ENCODE measurements at places on chromosomes 13 and 19.

GRCh38 chr13:93286047-93286446 lies 59.4 kb downstream of the GPC6 start:
- DNase-seq, result no peak

- DNase-seq, result peak; percentile 79
Observed at GRCh38 chr13:42696191-42696590, 85.2 kb upstream of the FAM216B start.

DNA sequence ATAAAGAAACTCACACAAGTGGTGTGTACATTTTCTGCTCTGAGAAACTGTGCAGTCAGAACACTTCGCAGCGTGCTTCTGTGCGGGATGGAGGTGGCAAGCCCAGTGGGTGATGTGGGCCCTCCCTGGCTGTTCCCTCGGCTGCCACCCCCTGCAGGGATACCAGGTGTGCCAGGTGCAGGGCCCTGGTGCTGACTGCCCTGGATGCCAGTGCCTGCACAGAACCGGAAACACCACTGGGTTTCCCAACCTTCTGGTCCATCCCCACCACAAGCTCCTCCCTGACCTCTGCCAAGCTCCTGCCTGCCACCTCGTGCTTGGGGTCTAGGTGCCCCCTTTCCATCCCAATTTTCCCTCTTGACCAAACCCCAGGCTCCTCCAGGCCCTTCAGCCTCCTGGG lies 81.9 kb upstream of the MCF2L start:
- DNase-seq, result no peak

DNA sequence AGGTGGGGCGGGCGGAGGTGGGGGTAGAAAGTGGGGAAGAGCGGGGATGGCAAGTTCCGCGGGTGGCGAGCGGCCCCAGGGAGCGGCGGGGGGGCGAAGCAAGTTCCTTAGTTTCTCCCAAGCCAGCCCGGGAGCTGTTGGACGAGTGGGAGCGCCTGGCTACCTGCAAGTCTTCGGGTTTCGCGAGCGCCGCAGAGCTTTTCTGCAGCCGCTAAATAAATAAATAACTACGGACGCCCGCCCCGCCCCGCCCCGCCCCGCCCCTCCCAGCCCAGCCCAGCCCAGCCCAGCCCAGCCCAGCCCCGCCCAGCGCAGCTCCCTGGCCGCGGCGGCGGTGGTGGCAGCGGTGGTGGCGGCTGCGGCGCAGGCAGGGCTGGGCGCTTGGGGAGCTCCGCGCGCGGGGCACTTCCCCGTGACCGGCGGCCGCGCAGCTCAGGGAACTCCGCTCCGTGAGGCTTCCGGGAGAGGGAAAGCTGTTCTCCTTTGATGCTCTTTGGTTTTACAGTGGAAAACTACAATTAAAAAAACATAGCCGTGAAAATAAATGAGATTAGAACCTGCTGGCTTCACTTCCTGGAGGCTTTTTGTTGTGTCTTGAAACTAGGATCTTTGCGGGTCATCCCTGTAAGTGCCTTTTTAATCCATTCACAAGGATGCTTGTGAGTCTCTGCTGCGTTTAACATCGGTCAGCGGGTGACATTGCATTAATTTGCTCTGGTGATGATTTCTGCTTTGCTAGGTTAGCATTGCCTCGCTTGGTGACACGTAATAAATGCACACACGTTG lies at the start of gene UBE2L5:
UBE2L5 (plus strand) TSS at position 440 of the 786 bp plus-strand sequence. CDS start 5,498 bp downstream, outside the sequence.
- peak; percentile 76 for DNase-seq

- peak; percentile 9 for DNase-seq
Observed at GRCh38 chr19:3665681-3666544, 34.4 kb downstream of the PIP5K1C start.

DNA sequence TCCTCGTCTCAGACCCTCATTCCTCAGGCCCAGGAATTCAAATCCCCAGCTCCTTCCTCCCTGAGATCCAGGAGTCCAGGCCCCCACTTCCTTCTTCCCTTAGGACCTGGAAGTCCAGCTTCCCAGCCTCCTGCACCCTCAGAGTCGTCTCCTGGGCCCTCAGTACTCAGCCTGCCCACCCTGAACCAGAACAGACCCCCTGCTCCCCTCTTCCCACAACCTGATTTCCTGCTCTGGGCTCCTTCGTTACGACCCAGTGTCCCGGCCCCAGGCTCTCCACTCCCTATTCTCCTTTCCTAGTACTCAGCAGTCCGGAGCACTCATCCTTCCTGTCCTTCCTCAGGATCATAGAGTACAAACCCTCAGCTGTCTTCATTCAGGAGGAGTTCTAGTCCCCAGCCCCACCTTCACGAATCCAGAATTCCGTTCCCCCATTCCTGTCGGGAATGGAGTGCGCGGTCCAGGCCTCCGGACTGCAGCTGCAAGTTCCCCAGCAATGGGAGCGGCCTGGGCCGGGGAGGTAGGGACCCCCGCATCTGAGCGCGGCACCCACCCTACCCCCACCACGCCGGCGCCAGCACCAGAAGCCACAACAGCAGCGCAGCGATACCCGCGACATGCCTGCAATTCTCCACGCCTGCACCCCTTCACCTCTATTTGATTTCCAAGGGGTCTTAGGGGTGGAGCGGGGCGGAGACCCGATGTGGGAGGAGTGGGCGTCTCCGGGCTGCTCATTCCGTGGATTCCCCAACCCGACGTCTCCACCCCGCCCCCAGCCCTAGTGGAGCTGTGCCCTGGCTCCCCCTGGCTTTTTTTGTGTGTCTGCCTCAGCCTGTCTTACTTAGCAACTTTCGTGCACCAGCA lies 12.7 kb downstream of the EGLN2 start:
- no peak for DNase-seq

- DNase-seq, result no peak
Observed at GRCh38 chr19:56554272-56554869, 12.9 kb upstream of the ZNF470 start.

DNA sequence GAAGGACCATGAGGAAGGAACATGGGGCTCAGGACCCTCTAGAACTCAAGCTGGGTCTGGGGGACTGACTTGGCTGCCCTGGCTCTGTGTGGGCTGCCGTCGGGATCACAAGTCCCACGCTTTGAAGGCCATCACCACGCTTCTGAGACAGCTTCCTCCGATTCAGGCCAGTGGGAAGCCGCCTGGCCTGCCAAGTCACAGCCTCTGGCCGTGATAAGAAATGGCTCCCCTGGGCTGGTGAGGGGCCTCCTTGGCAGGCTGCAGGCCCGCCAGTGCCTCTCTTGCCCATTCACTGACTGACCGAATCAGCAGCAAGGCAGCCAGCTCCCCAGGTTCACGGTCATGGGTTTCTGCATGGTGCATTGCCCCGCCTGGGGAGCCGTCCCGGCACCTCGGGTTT lies 48.8 kb downstream of the COMP start:
- DNase-seq, result no peak

GRCh38 chr13:93183302-93183701 lies 43.3 kb upstream of the GPC6 start:
- DNase-seq, result no peak

GRCh38 chr13:63288576-63288975 lies 1872.9 kb upstream of the PCDH20 start:
- DNase-seq, result peak; percentile 61

- DNase-seq, result no peak
Observed at GRCh38 chr19:56642711-56643459, at the start of gene SMIM17. Gene SMIM17 (plus strand): TSS chr19:56643159. CDS start chr19:56645668, 2,509 bp downstream.

DNA sequence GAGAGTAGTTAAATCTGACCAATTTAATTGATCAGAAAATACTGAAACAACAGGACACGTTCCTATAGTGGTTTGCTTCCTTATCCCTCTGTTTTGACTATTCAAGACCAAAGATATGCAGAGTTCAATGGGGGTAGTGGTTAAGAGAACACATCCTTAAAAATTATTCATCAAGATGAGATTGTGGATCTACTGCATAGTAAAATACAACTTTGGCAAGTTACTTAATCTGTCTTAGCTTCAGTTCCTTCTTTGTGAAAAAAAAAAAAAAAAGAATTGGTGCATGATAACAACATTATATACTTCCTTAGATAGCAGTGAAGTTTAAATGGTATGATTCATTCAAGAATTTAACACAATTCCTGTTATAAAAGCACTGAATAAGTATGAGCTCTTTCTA lies 552.1 kb downstream of the DCT start:
- DNase-seq, result peak; percentile 33
